ENCODE measurements at places on chromosomes 2 and 18.

DNA sequence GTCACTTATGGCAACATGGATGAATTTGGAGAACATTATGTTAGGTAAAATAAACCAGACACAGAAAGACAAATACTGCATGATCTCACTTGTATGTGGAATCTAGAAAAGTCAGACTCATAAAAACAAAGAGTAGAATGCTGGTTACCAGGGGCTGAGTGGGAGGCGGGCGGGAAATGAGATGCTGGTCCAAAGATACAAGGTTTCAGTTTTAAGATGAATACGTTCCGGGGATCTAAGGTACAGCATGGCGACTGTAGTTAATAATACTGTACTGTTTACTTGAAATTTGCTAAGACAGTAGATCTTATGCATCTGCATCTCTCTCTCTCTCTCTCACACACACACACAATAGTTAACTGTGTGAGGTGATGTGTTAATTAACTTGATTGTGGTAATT lies 14.2 kb downstream of the FAM110C start:
- ATAC-seq, result no peak

DNA sequence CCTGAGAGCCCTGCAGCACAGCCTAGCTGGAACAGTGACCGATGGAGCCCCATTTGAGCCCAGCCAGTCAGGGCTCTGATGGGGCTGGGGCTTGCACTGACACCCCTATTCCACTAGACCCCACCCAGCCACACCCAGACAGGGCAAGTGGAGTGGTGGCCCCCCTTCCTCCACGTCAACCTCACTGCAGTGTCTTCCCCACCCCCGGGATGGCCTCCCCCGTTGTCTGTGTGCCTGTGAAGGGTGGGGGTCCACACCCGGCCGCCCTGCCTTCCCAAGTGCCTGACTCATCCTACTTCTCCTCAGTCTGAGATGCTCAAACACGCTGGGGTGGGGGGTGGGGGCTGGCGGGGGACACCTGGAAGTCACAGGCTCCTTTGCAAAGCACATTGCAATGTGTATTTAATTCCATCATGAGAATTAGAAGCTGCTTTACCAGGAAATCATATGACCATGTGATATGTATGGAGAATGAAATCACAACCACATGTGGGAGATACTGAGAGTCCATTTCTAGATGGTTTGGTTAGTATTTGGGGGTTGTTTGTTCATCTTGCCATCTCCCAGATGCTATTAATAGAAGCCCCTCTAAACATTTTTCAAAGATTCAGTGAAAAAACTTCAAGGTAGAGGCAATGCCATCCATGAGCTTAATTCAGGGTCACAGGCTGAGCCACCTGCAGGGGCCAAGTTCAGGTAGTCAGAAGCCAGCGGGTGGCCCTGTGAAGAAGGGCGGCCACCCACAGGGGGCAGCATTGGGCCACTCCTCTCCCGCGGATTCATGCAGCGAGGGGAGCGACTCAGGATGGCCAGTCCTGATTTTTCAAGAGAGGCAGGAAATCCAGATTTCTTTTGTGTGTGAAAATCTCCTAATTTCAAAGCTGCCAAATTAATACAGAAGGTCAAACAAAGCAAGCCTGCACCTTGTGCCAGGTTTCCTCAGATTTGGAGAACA lies 22.7 kb upstream of the GMPPA start:
- peak; percentile 63 for ATAC-seq

GRCh38 chr2:56184500-56185011 lies 766 bp downstream of the CCDC85A start:
- ATAC-seq, result peak; percentile 20

DNA sequence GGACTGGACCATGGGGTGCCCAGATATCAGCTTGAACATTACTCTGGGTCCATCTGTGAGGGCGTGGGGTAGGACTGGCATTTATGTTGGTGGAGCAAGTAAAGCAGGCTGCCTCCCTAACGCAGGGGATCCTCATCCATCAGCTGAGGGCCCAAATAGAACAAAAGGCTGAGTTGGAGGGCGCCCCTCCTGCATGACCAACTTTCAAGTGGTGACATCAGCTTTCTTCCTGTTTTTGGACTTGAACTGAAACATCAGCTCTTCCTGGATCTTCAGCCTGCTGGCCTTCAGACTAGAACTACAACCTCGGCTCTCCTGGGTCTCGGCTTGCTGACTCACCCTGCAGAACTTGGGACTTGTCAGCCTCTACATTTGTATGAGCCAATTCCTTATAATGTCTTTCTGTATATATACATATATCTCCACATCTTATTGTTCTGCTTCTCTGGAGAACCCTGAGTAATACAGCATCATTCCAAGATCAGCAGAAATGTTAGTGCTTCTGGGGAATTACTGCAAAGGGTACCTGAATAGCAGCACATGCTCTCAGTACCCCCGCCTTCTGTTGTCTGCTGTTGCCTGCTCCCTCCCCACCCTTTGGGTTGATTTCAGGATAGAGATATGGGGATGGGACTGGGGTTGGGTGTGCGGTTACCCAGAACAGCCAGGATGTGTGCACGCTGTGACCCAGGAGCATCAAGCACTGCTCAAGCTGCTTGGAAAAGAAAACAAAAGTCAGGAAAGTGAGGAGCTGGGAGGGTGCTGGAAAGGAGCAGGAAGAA lies 20.0 kb downstream of the TMEM127 start:
- ATAC-seq, result peak; percentile 49

- ATAC-seq, result no peak
Observed at GRCh38 chr2:72947952-72948830, 30.9 kb downstream of the EMX1 start.

GRCh38 chr2:236743039-236743920 lies 173.7 kb downstream of the ACKR3 start:
- no peak for ATAC-seq

GRCh38 chr2:28164280-28164801 lies 228.3 kb upstream of the FOSL2 start:
- no peak for ATAC-seq

DNA sequence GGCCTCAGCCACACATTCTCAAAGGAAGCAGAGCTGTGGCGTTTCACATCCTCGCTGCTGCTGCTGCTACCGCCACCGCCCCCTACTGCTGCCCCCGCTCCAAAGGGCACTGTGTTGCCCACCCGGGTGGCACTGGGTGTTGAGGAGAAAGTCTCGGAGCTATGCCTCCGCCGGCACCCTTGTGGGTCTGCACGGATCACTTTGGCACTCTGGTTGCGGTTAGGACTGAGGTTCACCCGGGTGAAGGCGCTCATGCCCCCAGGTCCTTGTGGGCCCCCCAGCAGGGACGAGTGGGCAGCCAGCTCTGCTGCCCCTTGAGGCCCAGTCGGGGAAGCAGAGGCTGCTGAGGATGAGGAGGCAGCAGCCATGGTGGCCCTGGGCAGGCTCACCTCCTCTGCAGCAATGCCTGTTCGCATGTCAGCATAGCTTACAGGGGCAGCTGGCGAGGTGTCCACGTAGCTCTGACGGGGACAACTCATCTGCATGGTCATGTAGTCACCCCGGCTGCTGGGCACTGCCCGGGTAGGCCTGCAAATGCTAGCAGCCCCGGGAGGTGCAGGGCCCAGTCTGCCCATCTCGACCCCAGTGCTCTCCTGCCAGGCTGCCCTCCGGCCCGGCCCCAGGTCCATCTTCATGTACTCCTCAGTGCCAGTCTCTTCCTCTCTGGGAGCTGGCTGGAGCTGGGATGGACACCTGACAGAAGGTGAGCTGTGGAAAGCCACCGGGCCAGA lies 4.2 kb downstream of the IRS1 start:
- ATAC-seq, result no peak

DNA sequence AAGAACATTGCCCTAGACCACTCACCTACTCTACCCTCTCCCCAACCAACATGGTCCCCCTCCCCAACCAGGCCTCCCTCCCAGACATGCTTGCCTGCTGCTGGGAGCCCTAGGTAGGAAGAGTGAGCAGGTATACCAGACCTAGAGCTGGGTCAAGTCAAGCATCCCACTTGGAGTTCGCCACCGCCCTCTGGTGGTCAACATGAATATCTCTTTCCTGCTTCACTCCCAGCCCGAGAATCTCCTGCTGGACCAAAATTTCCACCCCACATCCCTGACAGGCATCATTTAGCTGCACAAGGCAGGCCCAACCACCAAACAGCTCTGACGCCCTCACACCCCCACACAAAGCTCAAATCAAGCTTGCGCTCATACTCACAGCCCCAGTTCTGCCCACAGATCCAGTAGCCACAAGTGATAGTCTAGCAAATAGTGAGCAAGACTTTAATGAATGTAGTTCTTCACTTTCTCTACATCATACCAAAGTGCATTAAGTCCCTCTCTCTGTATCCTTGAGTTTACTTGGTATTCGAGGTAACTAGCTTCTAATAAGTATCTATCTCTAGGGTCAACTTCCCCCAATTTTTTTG lies 116.0 kb downstream of the TNS1 start:
- ATAC-seq, result peak; percentile 70

- no peak for ATAC-seq
Observed at GRCh38 chr2:138455691-138456090, 45.9 kb upstream of the SPOPL start.

- no peak for ATAC-seq
Observed at GRCh38 chr2:86139981-86140380, 33.9 kb downstream of the PTCD3 start.

DNA sequence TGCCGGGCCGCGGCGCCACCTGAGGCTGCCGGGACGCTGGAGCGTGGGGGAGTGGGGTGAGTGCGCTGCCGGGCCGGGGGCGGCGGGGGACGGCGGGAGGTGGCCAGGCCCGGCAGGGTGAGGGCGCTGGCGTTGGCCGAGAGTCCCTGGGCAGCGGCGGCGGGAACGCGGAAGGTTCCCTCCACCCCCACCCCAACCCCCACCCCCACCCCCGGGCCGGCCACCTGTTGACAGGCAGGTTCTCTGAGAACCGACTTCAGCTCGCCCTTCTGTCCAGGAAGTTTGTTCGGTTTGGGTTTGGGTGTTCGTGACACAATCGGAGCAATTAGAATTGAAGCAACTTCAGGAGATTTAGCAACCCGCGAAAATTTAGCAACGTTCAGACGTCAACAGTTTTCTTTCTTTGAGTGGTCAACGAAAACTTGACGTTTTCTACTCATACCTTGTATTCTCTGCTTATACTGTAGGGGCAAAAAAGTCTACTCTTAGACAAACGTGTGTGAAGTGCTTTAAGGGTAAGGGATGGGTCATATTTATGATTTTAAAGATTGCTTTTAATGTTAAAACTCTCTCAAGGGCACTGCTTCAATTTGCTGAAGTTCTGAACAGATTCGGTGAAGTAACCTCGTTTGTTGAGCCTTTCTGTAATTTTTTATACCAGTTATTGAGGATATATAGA lies 9.3 kb downstream of the OTX1 start:
- ATAC-seq, result peak; percentile 37

DNA sequence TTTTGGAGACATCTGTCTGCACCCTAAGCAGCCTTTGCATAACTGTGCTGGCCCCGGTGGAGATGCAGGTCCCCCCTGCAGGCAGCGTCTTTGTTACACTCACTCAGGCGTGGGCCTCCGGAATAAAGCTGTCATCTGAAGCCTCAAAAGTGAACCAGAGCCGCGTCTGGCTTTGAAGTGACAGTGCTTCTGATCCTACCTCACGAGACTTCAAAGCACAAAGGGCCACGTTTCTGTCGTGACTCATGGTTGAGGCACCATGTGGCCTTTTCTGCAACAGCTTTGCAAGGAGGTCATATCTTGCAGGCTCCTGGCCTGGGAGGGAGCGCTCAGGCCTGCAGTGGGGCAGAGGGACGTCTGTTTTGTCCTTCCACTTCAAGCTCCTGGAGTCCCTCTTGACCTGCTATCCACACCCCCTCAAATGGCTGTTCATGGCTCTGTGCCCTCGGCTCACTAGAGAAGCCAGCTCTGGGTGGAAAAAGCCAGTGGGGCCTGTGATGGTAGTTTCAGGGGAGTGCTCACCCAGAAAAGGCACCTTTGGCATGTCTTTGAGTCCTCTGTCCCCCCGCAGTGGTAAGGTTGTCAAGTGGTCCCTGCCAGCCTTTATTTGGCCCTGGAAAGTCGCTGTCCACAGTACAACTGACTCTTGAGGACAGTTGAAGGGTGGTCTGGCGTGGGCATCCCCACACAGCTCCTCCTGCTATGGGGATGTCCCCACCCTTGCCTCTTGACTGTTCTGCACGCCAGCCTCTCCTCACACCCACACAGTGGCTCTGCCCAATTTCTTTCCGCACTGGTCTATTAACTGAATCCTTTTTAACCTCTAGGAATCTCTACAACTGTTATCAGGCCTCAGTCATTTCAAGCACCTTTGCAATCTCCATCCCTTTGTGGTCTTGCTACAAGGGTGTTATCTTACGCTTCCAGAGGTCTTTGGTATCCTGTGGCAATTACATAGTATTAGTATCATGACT lies 19.3 kb downstream of the GPR55 start:
- ATAC-seq, result no peak

DNA sequence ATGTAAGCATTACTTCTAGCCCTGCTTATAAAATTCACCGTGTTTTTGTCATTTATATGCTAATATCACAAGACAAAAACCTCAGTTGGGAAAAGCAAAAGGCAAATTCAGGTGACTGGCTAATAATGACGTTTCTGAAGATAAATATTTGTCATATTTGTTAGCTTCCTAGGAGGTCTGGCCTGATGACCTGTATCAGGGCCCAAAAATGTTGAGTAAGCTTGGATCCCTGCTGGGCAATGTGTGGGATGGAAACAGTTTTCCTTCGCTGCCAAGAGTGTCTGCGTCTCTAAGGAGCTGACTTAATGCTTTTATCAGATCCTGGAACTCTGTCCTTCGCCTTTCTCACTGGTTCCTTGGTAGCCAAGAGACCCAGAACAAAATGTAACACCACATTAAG lies 230.1 kb upstream of the PXDN start:
- no peak for ATAC-seq

DNA sequence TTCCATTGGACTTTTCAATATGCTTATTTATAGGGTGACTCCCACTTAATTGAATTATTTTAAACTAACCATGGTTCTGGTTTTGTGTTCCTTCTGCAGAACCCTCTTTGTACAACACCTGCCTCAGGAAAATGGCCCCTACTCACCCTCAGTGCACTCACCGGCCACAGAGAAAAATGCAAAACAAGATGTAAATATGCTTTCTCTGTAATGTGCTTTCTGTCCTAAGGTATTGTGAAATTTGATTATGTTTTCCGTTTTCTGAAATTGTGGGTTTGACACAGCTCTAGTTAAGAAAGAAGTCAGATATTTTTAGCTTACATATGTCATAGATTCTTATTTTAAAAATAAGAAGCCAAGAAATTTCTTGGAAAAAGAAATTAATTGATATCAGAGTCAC lies 357.7 kb upstream of the SMIM21 start:
- no peak for ATAC-seq

GRCh38 chr2:41488888-41489287 lies 558.9 kb upstream of the PKDCC start:
- ATAC-seq, result no peak

Measured in esophagus mucosa (tissue), 1 donor.